ENCODE measurements at places on chromosomes 1 and 21.

DNA sequence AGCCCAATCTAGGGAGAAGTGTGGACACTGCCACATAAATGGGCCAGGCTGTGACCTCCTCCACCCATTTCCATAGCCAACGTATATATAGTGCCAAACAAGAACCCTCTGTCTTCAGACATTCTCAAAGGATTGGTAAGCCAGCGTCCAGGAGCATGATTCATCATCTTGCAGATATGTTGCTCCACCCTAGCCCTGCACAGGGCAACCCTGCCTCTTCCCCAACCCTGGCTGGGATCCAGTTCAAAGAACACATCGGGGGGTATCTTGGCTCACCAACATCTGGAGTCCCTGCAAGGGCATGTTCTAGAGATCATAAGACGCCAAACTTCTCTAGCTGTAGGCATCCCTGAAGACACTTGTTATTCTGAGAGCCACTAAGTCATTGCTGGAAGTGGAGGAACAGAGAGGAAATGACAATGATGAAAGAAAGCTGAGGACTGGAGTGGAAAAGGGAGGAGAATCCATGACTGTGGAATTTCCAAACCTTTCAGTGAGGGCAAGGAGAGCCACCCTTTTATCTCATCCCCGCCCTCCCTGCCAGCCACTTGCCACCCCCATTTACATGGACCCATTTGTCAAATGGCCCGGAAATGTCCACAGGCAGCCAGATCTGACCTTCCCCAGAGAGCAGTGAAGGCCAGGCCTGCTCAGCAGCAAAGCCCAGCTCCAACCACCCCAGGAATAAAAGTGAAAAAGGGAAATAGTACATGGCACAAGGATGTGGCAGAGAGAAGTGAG lies 144.1 kb upstream of the CTTNBP2NL start:
- DNase-seq, result no peak

DNA sequence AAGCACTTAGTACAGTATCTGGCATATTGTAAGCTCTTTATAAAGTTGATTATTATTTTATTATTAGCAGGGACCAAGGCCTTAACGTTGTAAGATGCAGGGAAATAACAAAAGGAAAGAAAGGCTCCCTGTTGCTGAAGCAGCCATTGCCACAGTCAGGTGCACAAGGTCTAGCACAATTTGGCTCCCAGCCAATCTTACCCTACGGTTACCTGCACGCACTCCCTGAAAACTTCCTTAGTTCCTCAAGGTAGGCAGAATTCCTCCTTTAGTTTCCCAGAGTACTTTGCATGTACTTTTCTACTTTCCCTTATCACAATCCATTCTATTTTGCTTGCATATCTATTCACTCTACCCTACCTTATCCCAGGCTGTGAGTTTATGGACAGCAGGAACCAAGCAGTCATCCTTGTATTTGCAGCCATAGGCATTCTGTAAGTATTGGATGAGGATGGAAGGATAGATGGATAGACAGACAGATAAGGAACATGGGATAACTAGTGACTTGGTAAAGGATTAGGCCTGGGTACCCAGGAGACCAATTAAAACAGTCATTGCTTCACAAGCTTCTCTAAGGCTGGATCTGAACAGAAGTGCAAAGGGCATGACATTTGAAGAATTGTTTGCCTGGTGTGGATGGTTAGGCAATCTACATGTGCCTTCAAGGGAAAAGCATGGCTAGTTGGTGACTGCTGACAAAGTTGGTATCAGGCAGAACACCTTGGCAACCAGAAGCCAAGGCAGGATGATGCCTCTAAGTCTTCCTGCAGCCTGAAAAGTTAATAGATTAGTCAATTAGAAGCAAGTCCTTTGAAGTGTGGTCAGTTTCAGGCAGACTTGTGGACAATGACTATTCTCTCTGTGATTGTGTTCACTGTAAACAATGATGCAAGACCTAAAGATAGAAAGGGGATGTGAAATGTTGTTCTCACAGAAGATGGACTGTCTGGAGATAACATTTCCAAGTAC lies 20.8 kb upstream of the JAK1 start:
- no peak for DNase-seq

- DNase-seq, result no peak
Measured at GRCh38 chr1:145972580-145972979, 8.1 kb downstream of the POLR3GL start.

GRCh38 chr21:29514652-29515247 lies 216.0 kb downstream of the BACH1 start:
- DNase-seq, result no peak

DNA sequence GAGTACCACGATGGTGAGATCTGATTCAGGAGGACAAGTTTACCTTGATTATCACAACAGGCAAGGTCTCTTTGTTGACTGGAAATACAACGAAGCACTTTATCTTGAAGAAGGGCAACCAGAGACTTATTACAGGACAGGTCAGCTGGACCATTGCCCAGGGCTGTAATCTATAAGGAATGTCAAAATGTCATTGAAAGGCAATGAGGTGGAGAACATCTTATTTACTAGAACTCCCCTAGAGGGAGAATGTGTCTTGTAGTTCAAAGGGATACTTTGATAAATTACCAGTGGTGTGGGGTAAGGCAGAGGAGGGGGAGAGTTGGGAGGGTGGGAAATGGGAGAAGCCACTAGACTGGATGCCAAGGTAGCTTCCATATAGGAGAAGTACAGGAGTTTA lies 212.3 kb downstream of the NCAM2 start:
- DNase-seq, result no peak

- no peak for DNase-seq
Measured at GRCh38 chr1:205593967-205594366, 37.8 kb downstream of the ELK4 start.

DNA sequence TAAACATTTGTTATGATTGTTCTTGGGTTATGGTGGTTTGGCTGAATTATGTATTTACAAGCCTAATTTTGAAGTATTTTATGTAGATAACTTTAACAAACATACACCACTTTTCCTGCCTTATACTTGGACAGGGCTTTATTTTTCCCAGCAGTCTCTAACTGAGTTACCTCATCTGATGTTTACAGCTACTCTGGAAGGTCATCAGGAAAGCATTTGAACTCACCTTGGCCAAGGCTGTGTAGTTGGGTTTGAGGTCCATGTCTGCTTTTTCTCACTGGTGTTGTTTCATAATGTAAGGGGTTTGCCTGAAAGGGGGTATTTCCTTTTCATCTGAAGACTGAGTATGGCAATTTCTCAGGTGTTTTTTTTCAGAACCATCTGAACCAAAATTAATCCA lies 193.5 kb downstream of the RWDD3 start:
- DNase-seq, result no peak

- no peak for DNase-seq
Measured at GRCh38 chr1:8396786-8397406, 79.0 kb downstream of the SLC45A1 start.

DNA sequence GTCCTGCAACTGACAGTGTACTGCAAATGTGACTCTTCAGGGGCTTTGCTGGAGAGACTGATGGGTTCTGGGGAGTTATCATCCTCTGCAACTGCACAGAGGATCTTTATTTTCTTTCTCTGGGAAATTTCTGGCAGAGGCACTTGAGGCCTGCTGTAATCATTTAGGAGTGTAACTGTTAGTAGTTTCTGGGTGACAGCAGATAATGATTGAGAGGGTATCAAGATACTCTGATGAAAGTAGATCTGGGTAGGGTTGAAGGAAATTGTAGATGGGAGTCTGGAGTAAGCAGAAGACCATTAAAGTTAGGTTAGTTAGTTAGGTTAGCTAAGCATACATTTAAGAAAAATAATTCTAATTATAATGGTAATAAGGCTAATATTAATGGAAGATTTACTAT lies 11.0 kb upstream of the DDR2 start:
- no peak for DNase-seq

DNA sequence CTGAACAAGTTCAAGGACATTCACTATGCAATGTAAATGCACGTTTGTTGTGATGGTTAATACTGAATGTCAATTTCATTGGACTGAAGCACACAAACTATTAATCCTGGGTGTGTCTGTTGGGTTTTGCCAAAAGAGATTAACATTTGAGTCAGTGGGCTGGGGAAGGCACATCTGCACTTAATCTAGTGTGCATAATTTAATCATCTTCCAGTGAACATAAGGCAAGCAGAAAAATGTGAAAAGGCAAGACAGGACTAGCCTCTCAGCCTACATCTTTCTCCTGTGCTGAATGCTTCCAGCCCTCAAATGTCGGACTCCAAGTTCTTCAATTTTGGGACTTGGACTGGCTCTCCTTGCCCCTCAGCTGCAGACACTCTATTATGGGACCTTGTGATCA lies 40.1 kb downstream of the PRPF38A start:
- no peak for DNase-seq

All from activated naive CD4-positive, alpha-beta T cell (primary cell).